ENCODE measurements at places on chromosomes 16 and 17.
A peak's percentile ranks its signal among the peaks of the same experiment; 100 is the strongest.

GRCh38 chr16:12811441-12812383 lies 8.0 kb upstream of the CPPED1 start:
- no peak overlapping the region for H3K4me3 ChIP-seq
- H3K36me3 ChIP-seq, result no peaks in the 10 kb centered on the region
- H3K4me1 ChIP-seq, result no peaks in the 10 kb centered on the region
- no peak for DNase-seq
- no peak overlapping the region for H3K27ac ChIP-seq

DNA sequence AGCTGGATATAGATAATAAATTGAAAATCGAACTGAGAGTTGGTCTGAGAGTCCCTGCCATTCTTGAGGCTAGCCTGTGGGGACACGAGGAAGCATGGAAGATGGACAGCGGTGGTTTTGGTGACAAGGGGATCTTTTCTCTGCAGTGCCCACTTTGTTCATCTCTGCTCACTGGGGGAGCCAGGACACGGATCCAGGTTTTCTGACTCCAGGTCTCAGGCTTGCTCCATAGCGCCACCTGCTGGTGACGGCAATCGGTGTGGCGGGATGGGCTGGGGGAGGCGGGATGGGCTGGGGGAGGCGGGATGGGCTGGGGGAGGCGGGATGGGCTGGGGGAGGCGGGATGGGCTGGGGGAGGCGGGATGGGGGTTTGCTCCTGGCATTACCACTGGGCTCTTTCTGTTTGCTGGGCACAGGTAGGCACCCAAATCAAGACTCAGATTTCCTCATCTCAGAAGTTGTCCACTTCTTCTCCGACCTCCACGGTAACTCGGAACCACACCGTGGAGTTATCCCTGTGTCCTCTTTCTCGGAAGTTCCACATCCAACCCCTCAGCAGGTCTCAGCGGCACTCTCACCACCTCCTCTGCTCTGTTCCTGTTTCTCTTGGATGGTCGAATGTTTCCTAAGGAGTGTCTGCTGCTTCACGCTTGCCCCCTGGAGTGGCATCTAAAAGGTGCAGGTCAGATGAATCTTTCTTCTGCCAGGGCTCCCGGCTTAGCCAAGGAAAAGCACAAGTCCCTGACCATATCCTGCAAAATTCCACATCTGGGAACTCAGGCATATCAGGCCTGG lies 142.4 kb downstream of the CYLD start:
- DNase-seq, result no peak
- H3K4me1 ChIP-seq, result no peaks in the 10 kb centered on the region
- no peak overlapping the region for H3K4me3 ChIP-seq
- H3K36me3 ChIP-seq, result no peaks in the 10 kb centered on the region
- no peaks in the 10 kb centered on the region for H3K27me3 ChIP-seq
- no peak overlapping the region for H3K27ac ChIP-seq

GRCh38 chr17:79714176-79715097 lies 16.3 kb upstream of the ENPP7 start:
- no peaks in the 10 kb centered on the region for H3K4me1 ChIP-seq
- H3K4me3 ChIP-seq, result no peak overlapping the region
- no peaks in the 10 kb centered on the region for H3K27me3 ChIP-seq

GRCh38 chr17:64574646-64575045 lies 67.9 kb downstream of the CEP95 start:
- H3K4me3 ChIP-seq, result no peak overlapping the region
- peaks cover 57% of the 10 kb centered on the region for H3K36me3 ChIP-seq
- no peaks in the 10 kb centered on the region for H3K4me1 ChIP-seq

DNA sequence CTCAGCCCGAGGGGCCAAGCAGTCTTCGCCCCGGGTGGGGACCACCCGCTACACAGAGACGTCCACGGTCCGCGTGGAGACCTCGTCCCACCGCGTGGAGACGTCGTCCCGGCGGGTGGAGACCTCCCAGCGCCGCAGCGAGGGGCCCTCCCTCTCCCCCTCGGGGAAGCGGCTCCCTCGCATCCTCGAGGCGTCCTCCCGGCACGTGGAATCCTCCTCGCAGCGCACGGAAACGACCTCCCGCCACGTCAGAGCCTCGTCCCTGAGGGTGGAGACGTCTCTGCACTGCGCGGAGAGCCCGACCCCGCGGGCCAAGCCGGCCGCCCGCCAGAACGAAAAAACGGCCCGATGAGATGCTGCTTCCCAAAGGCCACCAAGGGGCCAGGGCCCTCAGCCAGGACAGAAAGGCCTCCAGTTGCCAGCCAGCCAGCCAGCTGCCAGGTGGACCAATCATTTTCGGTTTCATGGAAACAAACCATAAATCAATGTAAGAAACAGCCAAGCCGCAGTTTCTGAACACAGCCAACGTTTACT lies 424 bp downstream of the C17orf100 start:
- peak overlapping the region; percentile 81 for H3K4me3 ChIP-seq
- peaks cover 3% of the 10 kb centered on the region for H3K27me3 ChIP-seq
- DNase-seq, result no peak
- peaks cover 31% of the 10 kb centered on the region for H3K4me1 ChIP-seq

DNA sequence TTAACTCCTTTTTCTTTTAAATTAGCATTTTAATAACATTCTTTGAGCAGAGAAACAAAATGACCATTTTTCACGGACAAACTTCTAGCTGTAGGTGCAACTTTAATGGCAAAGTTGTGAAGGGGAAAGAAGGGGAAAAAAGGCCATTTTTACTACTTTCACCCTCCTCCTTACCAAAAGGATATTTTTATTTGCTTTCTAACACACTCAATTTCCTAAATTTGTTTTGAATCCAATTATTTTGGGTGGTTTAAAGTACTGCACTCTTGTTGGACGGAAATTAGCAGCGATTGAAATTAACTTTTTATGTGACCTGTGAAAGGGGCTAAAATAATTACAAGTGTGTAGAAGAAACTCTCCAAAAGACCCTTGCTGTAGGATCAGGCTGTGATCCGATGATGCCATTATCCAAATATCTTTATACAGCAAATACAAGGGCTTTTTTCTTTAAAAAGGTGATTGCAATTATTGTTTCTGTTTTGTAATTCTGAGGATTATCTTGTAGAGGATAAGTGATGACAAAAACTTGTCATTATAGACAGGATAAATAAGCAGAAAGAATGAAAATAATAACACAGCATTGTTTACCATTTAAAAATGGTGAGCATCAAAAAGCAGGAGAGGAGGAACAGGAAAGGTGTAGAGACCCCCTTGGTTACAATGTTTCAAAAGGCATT lies 42.4 kb downstream of the SNX11 start:
- H3K4me1 ChIP-seq, result no peaks in the 10 kb centered on the region
- no peak for DNase-seq
- H3K27ac ChIP-seq, result no peak overlapping the region
- no peaks in the 10 kb centered on the region for H3K36me3 ChIP-seq
- no peak overlapping the region for H3K4me3 ChIP-seq
- H3K27me3 ChIP-seq, result peaks cover 94% of the 10 kb centered on the region

GRCh38 chr17:67148352-67148751 lies 96.6 kb downstream of the HELZ start:
- no peak for DNase-seq
- H3K4me1 ChIP-seq, result no peaks in the 10 kb centered on the region
- H3K4me3 ChIP-seq, result no peak overlapping the region
- H3K27ac ChIP-seq, result no peak overlapping the region
- no peaks in the 10 kb centered on the region for H3K36me3 ChIP-seq

Measured in heart left ventricle (tissue), 16 donors.